ENCODE measurements at places on chromosomes 7 and 10.

- no peak for DNase-seq
Measured at GRCh38 chr7:149721084-149721601, 52.2 kb downstream of the ZNF467 start.

- DNase-seq, result no peak
Measured at GRCh38 chr10:25436431-25436830, 261.6 kb downstream of the GPR158 start.

DNA sequence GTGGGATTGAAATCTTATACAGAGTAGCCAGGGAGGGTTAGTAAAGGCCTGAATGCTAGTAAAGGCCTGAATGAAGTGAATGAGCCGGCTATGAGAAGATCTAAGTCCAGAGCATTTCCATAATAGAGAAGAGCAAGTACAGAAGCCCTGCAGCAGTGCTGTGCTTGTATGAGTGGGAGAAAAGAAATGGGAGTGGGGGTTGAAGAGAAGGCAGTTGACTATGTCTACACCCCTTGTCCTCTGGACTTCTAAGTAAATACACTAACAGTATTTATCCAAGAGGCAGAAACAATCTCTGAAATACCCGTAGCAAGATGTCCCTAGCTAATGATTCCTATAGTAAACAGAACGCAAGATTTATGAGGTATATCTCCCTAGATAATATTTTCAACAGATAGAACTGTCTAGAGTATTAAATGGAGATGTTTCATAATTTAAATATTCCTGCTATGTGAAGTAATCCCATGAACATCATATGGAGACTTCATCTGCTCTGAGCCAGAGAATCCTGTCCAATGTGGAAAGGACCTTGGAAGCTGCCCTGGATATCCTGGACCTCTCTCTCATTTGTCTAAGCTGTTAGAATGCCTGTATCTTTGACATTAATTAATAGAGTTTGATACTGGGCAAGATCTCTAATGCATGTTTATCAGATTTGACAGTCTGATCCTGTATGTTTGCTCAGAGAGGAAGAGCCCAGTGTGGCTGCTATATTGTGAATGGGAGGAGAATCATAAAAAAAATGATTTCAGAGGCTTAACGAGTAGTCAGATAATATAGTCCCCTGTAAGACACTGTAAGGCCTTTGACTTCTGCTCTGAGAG is 171.6 kb downstream of the LRRN3 start:
- DNase-seq, result no peak

DNA sequence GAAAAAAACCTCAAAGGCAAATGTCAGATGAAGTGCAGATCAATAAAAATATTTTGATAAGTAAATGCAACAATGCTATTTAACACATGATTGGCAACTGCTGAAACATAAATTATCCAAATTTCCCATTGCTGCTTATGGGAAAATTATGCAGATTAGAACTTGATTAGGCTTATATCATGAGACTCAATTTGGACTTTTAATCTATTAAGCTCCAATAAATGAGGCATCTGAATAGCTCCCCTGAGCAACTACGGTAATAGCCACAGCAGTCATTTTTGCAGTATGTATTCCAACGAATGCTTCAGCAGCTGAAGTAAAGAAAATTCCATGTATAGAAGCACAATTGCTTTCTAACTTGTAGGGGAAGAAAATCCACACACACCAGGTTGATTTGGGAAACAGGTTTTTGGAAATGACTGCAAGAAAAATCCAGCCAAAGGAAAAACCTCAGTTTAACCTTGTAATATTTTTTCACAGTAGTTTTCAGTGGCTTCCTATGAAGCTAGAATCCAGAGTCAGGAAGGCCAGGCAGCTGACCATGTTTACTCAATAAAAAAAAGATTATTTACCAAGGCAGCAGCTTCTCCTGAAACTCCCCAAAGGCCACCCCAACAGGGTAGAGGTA is 716.1 kb downstream of the KCNMA1 start:
- no peak for DNase-seq

DNA sequence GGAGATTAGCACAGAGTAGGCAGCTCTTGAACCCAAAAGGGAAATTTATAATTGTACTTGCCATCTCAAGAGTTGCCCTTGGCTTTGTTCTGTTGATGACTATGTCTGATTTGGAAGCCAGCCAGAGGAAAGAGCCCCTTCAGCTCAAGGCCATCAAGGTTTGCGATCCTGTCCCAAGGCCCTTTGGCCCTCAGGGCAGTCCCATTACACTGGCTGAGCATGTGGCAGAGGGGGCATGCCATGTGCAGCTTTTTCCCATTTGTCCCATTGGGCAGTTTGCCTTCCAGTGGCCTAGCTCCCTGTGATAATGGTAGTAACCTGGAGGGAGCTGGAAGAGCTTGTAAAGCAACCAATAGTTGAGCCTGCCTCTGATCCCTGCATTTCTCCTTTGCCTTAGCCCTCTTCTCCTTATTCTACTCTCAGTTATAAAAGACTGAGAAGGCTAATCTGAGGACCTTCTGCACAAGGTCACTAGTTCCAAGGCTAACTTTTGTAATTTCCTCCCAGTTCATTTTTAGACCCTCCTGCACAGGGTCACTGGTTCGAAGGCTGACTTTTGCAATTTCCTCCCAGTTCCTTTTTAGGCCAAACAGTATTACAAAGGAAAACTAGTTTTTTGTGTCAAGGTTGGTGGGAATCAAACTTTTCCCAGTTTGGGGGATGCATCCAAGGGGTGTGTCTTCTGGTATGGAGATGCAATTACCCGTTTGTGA is 31.0 kb upstream of the ARHGAP12 start:
- no peak for DNase-seq

GRCh38 chr10:17989908-17990767 is 38.4 kb downstream of the SLC39A12 start:
- no peak for DNase-seq

DNA sequence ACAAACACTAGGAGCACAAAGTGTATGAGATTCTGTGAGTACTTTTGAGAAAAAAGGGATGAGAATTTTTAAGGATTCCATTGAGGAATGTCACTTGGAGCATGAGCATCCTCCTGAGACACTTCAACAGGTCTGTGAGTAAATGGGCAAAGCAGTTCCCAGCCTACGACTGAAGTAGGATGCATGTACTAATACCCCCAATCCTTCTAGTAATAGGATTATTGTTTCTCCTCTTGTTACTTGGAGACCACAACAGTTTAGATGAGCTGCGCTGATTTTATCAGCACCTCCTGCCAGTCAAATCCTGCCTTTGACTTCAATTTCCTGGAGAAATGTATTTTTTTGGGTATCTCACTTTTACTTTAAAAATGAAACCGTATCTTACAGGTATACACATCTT is 820 bp downstream of the BBS9 start:
- no peak for DNase-seq

DNA sequence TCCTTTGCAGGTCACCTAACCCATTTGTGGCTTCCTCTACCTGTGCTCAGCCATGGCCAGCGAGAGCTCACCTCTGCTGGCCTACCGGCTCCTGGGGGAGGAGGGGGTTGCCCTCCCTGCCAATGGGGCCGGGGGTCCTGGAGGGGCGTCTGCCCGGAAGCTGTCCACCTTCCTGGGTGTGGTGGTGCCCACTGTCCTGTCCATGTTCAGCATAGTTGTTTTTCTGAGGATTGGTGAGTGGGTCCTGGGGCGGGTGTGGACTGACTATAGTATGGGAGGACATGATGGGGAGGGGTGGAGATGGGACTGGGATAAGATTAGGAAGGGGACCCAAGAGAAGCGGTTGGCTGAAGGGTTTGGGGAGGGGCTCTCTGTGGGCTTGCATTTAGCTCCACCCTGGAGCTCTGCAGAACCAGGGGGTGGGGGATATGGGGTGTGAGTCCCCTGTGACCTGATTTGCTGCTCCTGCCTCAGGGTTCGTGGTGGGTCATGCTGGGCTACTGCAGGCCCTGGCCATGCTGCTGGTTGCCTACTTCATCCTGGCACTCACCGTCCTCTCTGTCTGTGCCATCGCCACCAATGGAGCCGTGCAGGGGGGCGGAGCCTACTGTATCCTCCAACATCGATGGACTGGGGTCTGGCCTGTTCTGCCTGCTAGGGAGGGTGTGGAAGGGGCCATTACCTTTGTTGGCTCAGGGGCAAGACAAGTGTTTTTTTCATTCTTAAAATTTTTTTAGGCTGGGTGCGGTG is 1.8 kb downstream of the SLC12A9 start:
- DNase-seq, result no peak

GRCh38 chr7:113486548-113486947 is 368.2 kb upstream of the SMIM30 start:
- DNase-seq, result no peak

DNA sequence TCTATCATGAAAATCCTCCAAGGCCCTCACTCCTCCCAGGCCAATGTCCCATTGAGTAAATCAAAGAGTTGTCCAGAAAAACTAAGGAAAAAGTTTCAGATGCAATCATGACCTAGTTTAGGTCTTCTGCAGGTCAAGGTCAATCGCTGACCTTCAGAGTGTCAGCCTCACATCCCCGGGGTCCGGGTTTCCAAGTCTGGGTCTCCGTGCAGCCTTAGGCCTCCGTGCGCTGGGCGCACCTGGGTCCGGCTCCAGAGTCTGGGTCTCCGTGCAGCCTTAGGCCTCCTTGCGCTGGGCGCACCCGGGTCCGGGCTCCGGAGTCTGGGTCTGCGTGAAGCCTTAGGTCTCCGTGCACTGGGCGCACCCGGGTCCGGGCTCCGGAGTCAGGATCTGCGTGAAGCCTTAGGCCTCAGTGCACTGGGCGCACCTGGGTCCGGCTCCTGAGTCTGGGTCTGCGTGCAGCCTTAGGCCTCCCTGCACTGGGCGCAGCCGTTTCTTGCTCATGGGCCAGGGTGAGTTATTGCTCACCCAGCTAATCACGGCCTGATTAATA is 236.2 kb downstream of the TCERG1L start:
- DNase-seq, result no peak

DNA sequence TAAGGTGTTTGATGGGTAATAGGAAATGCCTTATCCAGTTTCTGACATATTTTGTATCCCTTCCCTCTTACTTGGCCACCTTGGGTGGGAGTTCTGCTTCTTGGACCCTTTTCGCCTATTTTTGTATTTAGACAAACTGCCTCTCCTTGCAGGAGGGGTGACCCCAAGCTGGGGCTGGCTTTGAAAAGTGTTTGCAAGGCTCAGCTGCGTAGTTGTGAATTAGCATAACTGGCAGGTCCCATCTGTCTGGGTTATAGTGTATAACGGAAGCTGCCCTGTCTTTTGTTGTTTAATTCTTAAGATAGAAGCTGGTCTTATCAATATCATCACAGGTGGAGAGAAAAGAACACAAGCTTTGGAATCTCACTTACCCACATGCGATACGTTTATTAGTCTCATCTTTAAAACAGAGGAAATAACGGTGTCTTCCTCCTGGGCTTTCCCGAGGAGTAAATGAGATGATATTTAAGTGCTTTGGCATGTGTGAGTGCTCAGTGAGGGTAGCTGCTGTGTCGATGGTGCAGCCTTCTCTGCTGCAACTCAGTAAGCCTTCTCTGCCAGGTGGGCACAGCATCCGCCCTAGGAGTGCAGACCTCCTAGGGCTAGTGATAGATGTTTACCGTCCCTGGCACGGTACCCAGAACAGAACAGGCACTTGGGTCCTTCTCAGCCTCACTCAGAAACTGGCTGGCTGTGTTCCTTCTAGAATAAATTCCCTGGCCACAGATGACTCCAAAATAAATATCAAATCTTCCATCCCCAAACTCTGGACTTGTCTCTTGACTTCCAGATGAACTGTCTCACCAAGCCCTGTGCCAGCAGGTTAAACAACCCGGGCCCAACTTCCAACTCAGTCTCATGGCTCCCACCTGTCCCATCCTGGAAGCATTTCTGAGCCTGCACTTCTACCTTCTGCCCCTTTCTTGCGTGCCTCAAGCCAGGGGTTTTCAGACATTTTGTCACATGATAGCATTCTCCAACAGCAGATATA is 227.3 kb downstream of the GFRA1 start:
- DNase-seq, result no peak

DNA sequence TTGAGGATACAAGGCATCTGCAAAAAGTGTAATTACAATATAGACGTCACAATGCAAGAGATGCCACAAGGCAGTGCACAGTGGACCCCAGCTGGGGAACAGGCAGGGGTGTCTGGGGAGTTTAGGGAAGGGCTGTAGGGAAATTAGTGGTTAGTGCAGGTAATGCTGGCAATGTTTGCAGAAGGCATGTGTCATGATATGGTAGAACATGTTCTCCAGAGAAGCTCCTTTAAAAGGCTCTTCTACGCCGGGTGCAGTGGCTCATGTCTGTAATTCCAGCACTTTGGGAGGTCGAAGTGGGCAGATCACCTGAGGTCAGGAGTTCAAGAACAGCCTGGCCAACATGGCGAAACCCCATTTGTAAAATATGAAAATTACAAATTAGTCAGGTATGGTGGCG is 98.0 kb downstream of the JCAD start:
- DNase-seq, result no peak

GRCh38 chr10:103397191-103397825 is 882 bp downstream of the PDCD11 start:
- DNase-seq, result no peak

GRCh38 chr7:3510101-3511020 is 209.3 kb downstream of the SDK1 start:
- no peak for DNase-seq

DNA sequence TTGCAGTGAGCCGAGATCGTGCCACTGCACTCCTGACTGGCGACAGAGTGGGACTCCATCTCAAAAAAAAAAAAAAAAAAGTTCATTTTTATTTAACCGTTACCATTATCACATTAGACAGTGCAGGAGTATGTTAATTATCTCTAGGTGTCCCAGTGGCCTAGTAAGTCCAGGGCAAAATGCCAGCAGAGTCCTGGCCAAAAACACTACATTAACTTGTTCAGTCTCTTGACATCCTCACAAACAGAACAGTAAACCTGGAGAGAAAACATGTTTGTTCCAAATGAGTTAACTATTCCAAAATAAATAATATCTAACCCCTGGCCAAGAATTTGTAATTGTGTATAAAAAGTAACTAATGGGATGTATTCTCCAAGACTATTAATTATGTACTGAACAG is 43.2 kb downstream of the PTPRZ1 start:
- no peak for DNase-seq

DNA sequence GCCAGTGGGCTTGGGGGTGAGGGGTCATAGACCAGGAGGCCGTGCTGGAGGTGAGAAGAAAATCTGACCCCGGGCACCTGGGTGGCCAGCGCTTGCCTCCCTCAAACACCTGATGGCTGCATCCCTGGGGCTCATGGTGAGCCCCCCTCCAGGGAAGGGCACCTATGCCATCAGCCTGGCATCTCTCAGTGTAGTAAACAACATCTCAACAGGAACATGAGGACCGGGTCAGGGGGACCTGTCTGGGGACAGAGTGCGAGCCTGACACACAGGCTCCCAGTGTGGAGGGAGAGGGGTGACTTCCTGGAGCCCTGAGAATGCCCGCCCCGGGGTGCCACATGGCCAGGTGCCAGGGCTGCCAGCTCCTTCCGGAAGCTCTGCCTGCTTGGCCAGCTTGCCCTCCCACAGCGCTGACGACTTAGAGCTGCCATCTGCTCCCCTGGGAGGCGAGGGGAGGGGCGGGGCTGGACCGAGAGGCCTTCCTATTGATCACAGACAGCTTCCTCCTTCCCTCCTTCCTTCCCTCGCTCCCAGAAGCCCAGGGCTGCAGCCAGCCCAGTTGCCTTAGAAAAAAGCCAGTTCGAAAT is 12.3 kb downstream of the STX1A start:
- DNase-seq, result no peak

DNA sequence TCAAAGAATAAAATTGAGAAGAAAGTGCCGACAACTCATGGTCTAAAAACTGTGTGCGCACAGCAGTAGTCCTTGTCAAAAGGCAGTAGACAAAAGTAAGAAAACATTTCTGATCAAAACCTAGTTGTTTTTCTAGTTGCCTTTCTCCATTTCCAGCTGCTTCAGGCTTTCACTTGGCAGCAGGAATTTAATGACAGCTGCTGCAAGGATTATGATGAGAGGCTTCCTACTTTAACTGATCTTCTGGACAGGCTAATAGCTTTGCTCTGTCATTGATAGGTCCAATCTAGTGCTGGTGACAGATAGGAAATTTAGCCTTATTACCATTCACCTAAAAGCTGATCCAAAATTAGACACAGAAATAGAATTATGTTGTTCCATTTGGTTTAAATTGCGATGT is 110.7 kb upstream of the SEMA3C start:
- no peak for DNase-seq
